ENCODE measurements at places on chromosomes 13 and 19. TPM values are rescaled to one million over a fixed set of nuclear protein-coding genes. Genes with fewer than 3 reads are reported as not detected.

The DLL3 gene
- 13.9 TPM for polyA plus RNA-seq

The LYPD3 gene
- polyA plus RNA-seq = 3.5 TPM

The SH2D3A gene
- 1.7 TPM for polyA plus RNA-seq

The NLRP7 gene
- polyA plus RNA-seq = 0.49 TPM

The ADPRHL1 gene
- polyA plus RNA-seq = 78.2 TPM

The CBLC gene
- not detected for polyA plus RNA-seq

The TNFSF13B gene
- polyA plus RNA-seq = 2.4 TPM

The BABAM1 gene
- polyA plus RNA-seq = 136 TPM

The FBXO17 gene
- 65.3 TPM for polyA plus RNA-seq

The PCDH9 gene
- polyA plus RNA-seq = 4.2 TPM

The BCAM gene
- polyA plus RNA-seq = 41.4 TPM

The ERICH6B gene
- 1.5 TPM for polyA plus RNA-seq

The TEX101 gene
- not detected for polyA plus RNA-seq

The MCEMP1 gene
- polyA plus RNA-seq = not detected
